ENCODE measurements at places on chromosomes 6 and 20. TPM values are rescaled to one million over a fixed set of nuclear protein-coding genes. Genes with fewer than 3 reads are reported as not detected.

DNA sequence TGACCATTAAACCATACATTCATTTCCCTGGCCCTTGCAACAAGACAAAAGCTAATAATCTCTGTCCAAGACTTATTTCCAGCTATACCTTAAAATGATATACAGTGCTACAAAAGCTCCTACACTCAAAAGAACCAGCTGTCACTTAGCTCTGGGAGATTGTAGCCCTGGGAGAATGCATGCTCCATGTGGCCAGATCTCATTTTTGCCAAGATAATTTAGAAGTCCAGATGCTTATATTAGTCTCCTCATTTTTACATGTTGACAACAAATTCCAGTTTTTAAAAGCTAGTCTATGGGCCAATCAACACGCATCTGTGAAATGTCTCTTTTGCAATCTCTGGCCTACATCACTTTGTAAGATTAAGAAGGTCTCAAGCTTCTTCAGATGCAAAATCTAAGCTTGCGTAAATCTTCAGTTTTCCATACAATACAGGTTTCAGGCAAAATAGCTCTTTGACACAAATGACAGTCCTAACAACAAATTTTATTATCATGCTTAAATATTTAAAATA is 27.1 kb downstream of the TASP1 start:
- H3K36me3 ChIP-seq: peaks cover 13% of the 10 kb centered on the region
- no peak overlapping the region for H3K27ac ChIP-seq
- no peaks in the 10 kb centered on the region for H3K4me1 ChIP-seq
- DNase-seq: no peak
- no peak overlapping the region for H3K4me3 ChIP-seq

DNA sequence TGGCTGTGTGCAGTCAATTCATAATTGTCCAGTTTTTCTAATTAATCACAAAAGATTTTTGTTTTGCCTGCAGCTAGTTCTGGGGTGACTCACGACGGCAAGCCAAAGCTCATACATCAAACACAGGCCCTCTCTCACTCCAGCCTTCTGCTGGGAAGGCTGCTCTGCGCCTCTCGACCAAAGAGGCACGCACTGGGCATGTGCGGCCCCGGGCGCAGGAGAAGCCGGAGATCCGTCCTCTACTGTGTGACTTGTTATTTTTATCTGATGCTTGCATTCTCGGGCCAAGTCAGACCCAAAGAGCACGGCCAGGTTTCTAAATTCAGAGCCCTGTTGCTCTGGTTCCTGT is 98.5 kb downstream of the TFAP2A start:
- peak overlapping the region; percentile 61 for H3K27ac ChIP-seq
- no peaks in the 10 kb centered on the region for H3K4me1 ChIP-seq
- DNase-seq: peak; percentile 78
- H3K27me3 ChIP-seq: peaks cover 14% of the 10 kb centered on the region
- no peak overlapping the region for H3K4me3 ChIP-seq

- no peak overlapping the region for H3K27ac ChIP-seq
- no peaks in the 10 kb centered on the region for H3K4me1 ChIP-seq
- H3K27me3 ChIP-seq: no peaks in the 10 kb centered on the region
- peak; percentile 77 for DNase-seq
Observed at GRCh38 chr6:134707342-134708031, 242.4 kb downstream of the ALDH8A1 start.

- peak overlapping the region; percentile 40 for H3K4me3 ChIP-seq
- peaks cover 12% of the 10 kb centered on the region for H3K36me3 ChIP-seq
- no peaks in the 10 kb centered on the region for H3K27me3 ChIP-seq
- peak overlapping the region; percentile 91 for H3K27ac ChIP-seq
Observed at GRCh38 chr6:35021004-35021403, 120.1 kb downstream of the TCP11 start.

DNA sequence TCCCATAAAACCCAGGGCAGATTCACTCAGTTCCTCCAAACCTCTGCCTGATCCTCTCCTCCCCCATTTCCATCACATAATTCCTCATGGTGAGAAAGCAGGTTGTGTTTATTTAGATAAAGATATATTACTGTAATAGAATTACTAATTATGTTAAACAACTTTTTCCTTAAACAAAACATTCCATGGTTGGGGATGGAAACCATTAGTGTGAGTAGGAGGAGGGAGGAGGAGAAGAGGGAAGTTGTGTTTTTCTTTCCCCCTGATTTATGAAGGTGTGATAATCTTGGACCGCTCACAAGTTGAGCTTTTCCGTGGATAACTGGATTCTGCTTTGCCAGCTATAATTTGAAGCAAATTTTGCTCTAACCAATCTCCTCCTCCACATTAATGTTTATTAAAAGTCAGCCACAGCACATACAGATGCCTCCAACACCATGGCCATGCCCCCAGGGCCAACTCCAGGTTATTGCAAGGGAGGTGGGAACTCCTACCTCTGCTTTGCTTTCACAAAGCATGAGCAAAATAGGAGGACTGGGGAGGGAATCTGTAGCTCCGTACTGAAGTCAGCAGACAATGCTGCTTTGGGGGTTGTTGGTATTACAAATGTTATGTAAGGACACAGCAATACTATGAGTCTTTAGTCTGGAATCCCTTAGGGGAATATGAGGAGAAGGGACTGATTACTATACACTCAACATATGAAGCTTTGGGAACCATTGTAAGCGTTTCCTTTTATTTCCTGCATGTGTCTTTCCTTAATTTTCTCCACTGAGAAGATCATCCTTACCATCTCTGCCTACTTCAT is 542.0 kb downstream of the DHX35 start:
- H3K27me3 ChIP-seq: no peaks in the 10 kb centered on the region
- no peaks in the 10 kb centered on the region for H3K4me1 ChIP-seq
- H3K4me3 ChIP-seq: no peak overlapping the region
- H3K27ac ChIP-seq: no peak overlapping the region

DNA sequence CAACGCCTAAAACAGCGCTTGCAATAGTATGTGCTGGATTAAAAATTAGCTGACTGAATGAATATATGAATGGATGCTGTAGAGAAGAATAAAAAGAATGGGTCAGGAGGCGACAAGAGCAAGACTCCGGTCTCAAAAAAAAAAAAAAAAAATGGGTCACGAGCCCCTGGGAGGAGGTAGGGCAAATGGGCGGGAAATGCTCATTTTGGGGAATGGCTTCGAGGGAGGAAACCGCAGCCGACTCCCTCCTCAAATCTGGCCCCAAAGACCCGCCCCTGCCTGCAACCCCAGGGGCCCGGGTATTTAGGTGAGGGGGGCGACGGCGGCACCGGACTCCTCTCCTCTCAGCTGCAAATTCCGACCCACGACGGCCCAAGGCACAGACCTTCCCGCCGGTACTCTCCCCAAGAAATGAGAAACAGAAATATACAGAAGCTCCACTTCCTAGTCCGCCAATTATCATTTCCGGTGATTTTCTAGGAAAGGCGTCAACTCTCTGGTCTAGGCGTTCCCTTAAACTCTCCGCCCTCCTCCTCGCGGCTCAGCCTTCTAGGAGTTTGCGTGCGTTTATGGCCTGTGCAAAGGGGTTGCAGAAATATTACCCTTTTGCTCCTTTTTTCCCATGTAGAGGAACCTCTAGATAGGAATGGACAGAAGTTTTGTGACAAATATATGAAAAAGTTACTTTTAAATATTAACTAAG is at the start of gene ZNF311:
Gene ZNF311 (minus strand): TSS at position 133 of the 703 bp plus-strand sequence. CDS start 1,361 bp downstream, outside the sequence.
- peak; percentile 47 for DNase-seq
- no peaks in the 10 kb centered on the region for H3K4me1 ChIP-seq
- H3K27me3 ChIP-seq: no peaks in the 10 kb centered on the region
- H3K36me3 ChIP-seq: no peaks in the 10 kb centered on the region
- H3K4me3 ChIP-seq: peak within 1 kb of the TSS; percentile 59

- H3K4me1 ChIP-seq: peaks cover 8% of the 10 kb centered on the region
- H3K36me3 ChIP-seq: no peaks in the 10 kb centered on the region
- no peak overlapping the region for H3K27ac ChIP-seq
- DNase-seq: no peak
- no peaks in the 10 kb centered on the region for H3K27me3 ChIP-seq
Observed at GRCh38 chr6:130906736-130907381, 79.7 kb downstream of the SMLR1 start.

The BANF2 gene
- polyA plus RNA-seq: not detected

- H3K27me3 ChIP-seq: no peaks in the 10 kb centered on the region
- DNase-seq: no peak
- no peak overlapping the region for H3K27ac ChIP-seq
Observed at GRCh38 chr6:27785294-27785693, 126.9 kb downstream of the OR2B2 start.

DNA sequence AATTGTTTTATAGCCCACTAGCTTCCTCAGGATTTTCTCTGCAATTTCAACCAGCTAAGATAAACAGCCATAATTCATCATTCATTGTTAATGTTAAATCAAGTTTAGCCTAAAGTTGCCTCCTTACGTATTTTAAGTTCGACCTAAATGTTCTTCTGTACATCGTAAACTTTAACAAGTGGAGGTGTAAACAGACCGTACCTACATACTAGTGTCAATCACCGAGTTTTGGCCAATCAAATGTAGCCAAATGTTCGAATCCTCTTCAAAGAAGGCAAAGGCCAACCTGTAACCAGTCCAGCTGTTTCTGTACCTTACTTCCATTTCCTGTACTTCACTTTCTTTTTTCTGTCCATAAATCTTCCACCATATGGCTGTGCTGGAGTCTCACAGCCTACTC is 13.5 kb downstream of the MBOAT1 start:
- no peak overlapping the region for H3K4me3 ChIP-seq
- H3K27ac ChIP-seq: peak overlapping the region; percentile 9
- H3K4me1 ChIP-seq: peaks cover 55% of the 10 kb centered on the region
- DNase-seq: no peak

- H3K36me3 ChIP-seq: no peaks in the 10 kb centered on the region
- H3K27me3 ChIP-seq: no peaks in the 10 kb centered on the region
- DNase-seq: no peak
- no peak overlapping the region for H3K4me3 ChIP-seq
- no peak overlapping the region for H3K27ac ChIP-seq
- H3K4me1 ChIP-seq: peaks cover 9% of the 10 kb centered on the region
Observed at GRCh38 chr6:1858859-1859258, 249.1 kb downstream of the FOXC1 start.

GRCh38 chr6:4280707-4281106 is 145.3 kb upstream of the ECI2 start:
- no peak overlapping the region for H3K4me3 ChIP-seq
- H3K27me3 ChIP-seq: peaks cover 16% of the 10 kb centered on the region
- no peak overlapping the region for H3K27ac ChIP-seq
- H3K36me3 ChIP-seq: no peaks in the 10 kb centered on the region
- DNase-seq: peak; percentile 65
- peaks cover 12% of the 10 kb centered on the region for H3K4me1 ChIP-seq

Data from stomach (tissue), 19 donors.